ENCODE measurements at places on chromosomes 5 and 9. TPM values are rescaled to one million over a fixed set of nuclear protein-coding genes. Genes with fewer than 3 reads are reported as not detected.

The NIM1K gene
- total RNA-seq, result 0.50 TPM

The GLIPR2 gene
- total RNA-seq, result 10.6 TPM

The DBH gene
- total RNA-seq, result not detected

The PCDHGB4 gene
- 0.97 TPM for total RNA-seq

The G3BP1 gene
- total RNA-seq, result 138 TPM

The FOXD1 gene
- total RNA-seq, result 12.2 TPM

The EGFLAM gene
- 0.21 TPM for total RNA-seq

The NR2F1-AS1 gene
- 4.0 TPM for total RNA-seq

The ORM2 gene
- not detected for total RNA-seq

The CKMT2 gene
- total RNA-seq, result not detected

The PLPP7 gene
- total RNA-seq, result not detected

The TEX48 gene
- total RNA-seq, result not detected

The TIMD4 gene
- 1.6 TPM for total RNA-seq
